A549 (cell line): ENCODE measurements at places on chromosomes 12 and 14.
A peak's percentile ranks its signal among the peaks of the same experiment; 100 is the strongest.

- DNase-seq, result no peak
These were observed 75.9 kb downstream of the ITPK1 start for GRCh38 chr14:93039649-93040315.

DNA sequence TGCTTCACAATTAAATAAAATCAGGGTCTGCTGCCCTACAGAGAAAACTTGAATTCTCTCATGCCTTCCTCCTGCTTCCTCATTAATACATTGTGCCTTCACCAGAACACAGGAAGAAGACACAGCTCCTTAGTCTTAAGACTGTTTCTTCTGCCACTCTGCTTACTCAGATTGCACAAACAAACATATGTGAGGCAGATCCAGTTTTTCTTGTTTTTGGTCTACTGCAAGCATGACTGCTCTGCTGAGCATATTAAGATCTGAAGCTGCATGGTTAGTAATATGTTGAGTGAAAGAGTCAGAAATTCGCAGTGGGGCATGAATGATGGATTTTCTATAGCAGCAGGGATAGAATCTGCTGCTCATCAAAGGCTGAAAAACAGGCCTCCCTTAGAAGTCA, 321.1 kb upstream of the STXBP6 start:
- DNase-seq, result no peak

DNA sequence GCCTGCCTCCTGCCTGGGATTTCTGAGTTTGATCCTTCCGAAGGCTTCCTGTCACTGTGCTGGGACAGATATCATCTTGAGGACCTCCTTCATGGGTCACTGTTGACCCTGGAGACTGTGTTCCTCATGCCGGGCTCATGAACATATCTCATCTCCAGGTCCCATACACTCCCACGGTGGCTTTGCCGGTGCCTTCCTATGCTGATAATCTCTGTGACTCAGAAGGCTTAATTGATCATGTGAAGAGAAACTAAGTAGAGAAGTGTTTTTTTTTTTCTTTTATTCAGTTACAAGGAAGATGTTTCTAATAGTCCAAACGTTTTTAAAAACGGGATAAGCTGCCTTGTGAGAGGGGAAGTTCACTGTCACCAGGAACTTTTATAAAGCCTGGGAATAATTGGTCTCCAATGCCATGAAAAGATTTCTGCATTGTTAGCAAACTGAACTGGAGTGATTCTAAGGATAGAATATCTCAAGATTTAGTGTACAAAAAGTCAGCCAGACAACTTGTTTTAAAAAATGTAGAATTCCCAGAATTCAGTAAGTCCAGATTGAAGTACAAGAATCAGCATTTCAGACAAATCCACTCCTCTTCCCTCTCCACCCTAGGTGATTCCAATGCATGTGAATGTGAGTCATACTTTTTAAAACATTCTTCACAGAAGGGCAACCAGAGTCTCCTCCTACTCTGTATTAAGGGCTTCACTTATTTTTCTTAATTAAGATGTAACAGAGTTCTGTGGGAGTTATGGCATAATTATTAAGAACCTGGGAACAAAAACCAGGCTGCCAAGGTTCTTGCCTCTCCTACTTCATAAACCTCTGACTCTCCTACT, 139.8 kb upstream of the LGR5 start:
- no peak for DNase-seq

DNA sequence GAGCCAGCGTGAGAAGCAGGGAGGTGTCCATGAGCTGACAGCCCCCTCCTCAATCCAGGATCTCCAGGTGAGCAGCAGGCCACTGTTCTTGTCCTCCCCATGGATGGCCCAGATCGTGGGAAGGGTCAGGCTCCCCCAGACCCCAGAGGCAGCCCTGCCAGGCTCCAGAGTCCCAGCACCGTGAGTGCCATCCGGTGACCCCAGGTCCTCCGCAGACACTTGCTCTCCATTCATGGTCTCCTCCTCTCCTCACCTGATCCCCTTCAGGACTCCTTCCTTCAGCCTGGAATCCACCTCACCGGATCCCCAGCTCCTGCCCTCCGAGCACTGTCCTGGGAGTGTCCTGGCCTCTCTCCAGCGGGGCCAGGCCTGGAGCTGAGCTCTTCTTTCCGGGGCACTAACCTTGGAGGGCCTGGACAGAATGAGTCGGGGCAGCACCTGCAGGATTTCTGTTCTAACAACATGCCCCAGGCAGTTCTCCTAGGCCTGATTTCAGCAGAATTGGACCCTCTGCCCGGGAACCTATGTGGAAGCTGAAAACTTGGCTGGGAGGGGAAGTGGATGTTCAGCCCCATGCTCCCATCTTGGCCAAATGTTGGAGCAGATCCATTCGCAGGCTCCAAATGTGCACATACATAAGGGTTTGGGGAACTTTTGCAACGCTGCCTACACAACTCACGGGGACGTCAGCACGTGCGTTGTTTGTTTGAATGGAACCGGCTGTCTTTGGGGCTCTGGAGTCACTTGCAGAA, 341.6 kb upstream of the SFSWAP start:
- no peak for DNase-seq

DNA sequence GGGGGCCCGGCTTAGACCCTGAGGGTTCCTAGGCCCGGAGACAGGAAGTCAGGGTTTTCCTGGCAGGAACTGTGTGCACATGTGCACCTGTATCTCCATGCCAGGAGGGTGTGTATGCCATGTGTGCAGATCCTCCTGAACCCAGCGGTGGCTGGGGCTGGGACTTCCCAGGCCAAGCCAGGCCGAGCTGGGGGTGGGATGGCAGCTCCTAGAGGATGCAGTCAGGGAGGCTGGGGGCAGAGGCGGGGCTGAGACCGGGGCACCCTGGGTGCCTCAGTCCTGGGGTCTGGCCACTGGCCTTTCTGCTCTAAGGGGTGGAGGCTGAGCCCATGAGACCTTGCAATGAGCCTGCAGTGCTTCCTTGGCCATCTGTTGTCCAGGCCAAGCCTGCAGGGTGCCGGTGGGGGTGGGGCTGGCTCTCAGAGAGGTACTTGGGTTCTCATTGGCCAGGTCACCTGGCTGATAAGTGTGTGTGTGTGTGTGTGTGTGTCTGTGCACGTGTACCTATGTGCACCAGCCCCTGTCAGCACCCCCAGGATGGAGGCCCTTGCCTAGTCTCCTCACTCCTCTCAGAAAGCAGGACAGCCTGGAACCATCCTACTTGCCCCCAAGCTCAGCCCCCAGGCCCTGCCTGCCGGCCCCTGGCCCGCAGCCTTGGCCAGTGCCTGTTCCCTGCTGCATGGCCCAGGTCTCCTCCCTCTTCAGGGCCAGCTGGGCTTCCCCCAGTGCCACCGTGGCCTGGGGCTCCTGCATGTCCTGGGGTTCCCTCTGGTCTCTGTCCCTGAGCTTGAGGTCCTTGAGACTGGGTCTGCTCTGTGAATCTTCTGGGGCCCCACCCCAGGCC, 10.6 kb upstream of the TNFAIP2 start:
- no peak for DNase-seq

- DNase-seq, result no peak
These were observed 32.8 kb downstream of the SIX1 start for GRCh38 chr14:60616461-60616959.

DNA sequence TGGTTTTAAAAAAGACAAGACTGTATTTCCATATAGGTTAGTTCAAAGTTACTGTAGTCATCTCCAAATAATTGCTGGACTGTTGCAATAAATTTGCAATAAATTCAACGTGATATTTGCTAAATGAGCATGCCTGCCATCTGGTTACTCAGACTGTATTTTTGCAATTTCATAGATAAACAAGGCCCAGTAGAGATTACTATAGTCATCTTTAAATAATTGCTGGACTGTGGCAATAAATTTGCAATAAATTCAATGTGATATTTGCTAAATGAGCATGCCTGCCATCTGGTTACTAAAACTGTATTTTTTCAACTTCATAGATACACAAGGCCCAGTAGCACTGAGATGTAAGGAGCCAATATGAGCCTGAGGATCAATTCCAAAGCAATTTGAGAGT, 5.6 kb downstream of the NTN4 start:
- no peak for DNase-seq

GRCh38 chr12:14776236-14776961, 26.9 kb downstream of the WBP11 start:
- no peak for DNase-seq

DNA sequence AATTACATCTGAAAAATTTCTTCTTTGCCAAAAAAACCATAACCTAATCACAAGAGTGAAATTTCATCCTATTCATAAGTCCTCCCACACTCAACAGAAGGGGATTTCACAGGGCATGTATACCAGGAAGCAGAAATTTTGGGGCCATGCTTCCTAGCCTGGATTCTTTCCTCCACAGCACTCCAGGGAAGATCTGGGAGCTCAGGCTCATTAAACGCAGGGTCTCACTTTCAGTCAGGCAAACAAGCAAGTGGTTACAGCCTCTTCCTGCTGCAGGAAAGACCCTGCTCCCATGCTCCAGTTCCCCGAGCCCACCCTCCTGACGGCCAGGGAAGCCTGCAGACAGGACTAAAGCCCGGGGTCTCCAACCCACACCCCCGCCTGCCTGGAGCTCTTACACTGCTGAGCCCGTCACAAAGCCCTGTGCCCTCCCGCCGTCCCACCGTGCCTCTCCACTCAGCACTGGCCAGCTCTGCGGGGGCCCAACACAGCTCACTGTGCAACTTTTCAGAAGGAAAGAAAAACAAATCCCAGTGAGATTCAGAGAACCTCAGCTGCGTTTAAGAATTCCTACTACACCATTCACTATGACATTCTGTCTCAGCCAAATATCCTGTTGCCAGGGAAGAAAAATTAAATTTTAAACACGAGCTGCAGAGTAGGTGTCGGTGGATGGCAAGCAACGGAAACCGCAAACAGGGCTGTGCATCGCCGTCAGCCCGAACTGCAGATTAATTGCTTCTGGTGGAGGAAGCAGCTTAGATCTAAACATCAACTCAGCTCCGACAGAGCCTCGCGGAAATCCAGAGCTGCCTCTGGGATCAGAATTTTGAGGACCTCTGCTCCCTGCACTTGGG, 106.7 kb upstream of the SFSWAP start:
- DNase-seq, result no peak

DNA sequence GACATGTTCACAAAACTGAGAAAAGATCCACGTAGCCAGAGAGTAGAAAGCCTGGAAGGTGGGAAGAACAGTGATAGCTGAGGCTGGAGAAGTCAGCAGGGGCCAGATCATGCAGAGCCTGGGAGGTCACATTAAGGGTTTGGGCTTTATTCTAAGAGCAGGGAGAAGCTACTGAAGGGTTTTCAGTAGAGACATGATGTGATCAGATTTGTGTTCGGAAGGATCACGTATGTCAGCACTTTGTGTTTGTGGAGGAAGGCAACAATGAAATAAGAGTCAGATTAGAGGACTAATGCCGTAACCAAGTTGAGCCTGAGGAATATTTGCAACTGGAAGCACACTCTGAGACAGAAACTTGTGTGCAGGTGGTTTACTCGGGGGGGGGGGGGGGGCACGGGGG, 4.2 kb upstream of the PCK2 start:
- DNase-seq, result no peak

DNA sequence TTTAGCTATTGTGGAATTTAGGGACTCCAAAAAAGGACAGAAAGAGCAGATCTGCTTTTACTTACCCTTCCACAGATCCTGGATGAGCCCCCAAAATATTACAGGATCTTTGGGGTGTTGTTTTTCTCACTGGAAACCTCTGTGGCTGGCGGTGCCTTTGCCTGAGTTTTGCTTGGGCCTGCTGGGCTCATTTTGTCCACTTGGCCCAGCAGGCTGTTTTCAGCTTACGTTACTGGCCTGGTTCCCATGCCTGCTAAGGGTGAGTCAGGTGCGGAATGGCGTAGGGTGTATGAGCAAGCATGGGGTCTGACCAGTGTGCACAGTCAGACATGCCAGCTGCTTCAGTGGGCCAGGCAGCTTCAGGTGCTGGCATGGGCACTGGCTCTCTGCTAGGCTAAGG, 45.8 kb downstream of the HSD17B6 start:
- no peak for DNase-seq

- DNase-seq, result no peak
These were observed 110.2 kb downstream of the PPP2R5E start for GRCh38 chr14:63432888-63433552.

GRCh38 chr14:94117856-94118255, 7.3 kb downstream of the IFI27 start:
- no peak for DNase-seq

- DNase-seq, result no peak
These were observed 6.6 kb downstream of the BEGAIN start for GRCh38 chr14:100580316-100581227.

DNA sequence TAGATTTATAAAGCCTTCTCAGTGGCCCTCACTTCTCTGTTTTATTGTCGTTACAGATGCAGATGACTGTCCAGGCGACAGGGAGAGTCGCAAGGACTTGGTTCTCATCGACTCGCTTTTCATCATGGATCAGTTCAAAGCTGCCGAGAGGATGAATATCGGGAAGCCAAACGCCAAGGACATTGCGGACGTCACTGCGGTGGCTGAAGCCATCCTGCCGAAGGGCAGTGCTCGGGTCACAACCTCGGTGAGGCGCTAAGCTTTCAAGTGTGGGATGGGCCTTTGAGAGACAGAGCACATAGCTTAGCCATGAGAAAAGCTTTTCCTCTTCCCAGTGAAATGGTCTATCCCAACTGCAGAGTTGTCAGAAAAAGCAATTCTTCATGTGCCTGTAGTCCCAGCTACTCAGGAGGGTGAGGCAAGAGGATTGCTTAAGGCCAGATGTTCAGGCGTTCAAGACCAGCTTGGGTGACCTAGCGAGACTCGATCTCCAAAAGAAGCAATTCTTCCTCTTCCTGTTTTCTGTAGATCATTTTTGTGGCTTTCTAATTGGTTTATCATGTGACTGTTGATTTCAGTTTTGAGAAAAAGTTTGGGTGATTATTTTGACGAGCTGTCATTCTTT, 56.4 kb downstream of the EP400 start:
- DNase-seq, result no peak

DNA sequence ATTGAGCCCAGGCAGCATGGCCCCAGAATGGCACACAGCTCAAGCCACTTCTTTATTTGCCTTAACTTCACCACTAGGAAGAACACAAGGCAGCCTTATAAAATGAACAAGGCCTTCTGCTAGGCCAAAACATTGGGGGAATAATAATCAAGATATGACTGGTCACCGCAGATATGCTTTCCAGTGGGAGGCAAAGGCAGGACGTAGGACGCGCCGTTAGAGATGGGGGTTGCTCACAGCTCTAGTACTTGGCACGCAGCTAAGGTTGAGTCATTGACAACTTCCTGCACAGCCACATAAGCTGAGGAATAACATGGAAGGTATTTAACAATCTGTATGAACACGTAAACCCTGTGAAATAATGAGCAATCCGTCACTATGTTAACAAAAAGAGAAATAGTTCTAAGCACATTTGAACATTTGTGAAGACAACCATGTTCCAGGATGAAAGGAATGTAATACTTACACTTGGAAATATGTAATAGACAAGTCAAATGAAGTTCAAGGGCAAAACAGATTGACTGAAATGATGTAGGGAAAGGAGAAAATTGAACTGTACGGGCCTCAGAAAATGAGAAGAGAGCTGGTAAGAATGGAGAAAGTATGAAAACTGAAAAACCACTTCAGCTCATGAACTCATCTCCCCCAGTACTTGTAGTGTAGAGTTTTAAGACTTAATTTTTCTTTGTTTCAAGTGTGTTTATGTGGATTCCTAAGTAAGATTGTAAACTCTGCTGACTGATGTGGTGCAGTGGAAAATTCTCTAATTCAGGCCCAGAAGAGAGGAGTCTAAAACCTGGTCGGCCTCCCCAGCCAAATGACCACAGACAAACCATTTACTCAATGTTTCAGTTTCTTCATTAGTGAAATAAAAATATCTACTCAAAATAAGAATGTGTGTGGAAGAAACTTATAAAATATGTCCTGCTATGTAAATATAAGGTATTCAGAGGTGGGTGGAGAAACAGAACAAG, 59.3 kb upstream of the CCDC91 start:
- peak; percentile 27 for DNase-seq

GRCh38 chr12:106269150-106269771, 21.4 kb upstream of the CKAP4 start:
- DNase-seq, result no peak
